ENCODE measurements at places on chromosomes 3 and 15. TPM values are rescaled to one million over a fixed set of nuclear protein-coding genes. Genes with fewer than 3 reads are reported as not detected.

The PPP1R14D gene
- total RNA-seq = not detected

The PPARG gene
- 3.9 TPM for total RNA-seq

The ARGFX gene
- total RNA-seq = not detected

The DALRD3 gene
- 23.9 TPM for total RNA-seq

The NOP10 gene
- 117 TPM for total RNA-seq

The WNT7A gene
- 0.77 TPM for total RNA-seq

The ACKR2 gene
- total RNA-seq = 6.9 TPM

The OXTR gene
- 0.27 TPM for total RNA-seq

The SLCO2A1 gene
- total RNA-seq = 11.8 TPM

The SYNPR gene
- not detected for total RNA-seq

The TMEM212 gene
- total RNA-seq = not detected

The DVL3 gene
- total RNA-seq = 56.8 TPM

The SCAANT1 gene
- not detected for total RNA-seq

The CA12 gene
- total RNA-seq = 18.8 TPM

The CCR3 gene
- total RNA-seq = not detected

The LMOD3 gene
- 0.99 TPM for total RNA-seq

The MST1R gene
- total RNA-seq = 1.2 TPM

The HYAL1 gene
- 4.8 TPM for total RNA-seq

Measured in gastroesophageal sphincter (tissue), 4 donors.